ENCODE measurements at places on chromosomes 4 and X.
A peak's percentile ranks its signal among the peaks of the same experiment; 100 is the strongest.

DNA sequence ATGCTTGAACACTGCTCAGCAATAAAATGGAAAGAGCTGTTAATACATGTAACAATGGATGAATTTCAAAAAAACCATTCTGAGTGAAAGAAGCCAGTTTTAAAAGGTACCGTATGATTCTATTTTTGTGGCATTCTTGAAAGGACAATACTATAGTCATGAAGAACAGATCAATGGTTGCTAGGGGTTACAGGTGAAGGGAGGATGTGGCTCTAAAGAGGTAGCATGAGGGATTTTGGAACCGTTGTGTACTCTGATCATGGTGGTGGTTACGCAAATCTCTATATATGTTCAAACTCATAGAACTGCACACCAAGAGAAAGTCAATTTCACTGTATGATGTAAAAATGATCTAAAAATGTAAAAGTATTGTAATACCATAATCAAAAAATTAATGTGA is 40.0 kb upstream of the CTAG2 start:
- no peak for DNase-seq

- peak; percentile 55 for DNase-seq
Observed at GRCh38 chrX:24838629-24839028, 144.9 kb downstream of the POLA1 start.

GRCh38 chrX:69815519-69815918 is 199.6 kb downstream of the EDA start:
- DNase-seq: no peak

DNA sequence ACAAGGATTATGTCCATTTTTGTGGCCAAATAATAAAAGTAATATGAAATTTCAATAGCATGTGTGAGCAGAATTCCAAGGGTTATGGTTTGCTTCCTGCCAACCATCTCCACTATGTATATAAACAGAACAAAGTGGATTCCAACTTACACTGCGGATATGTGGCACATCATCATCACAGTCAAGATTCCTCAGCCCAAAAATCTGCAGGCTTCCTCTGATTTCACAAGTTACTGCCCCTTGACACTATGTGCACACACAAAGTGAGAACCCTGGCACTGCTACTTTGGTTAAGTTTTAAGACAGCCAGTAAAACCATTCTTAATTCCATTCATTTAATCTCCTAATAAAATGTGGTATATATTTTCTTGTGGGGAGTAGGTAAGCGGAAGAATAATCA is 76.4 kb downstream of the LEF1 start:
- DNase-seq: no peak

DNA sequence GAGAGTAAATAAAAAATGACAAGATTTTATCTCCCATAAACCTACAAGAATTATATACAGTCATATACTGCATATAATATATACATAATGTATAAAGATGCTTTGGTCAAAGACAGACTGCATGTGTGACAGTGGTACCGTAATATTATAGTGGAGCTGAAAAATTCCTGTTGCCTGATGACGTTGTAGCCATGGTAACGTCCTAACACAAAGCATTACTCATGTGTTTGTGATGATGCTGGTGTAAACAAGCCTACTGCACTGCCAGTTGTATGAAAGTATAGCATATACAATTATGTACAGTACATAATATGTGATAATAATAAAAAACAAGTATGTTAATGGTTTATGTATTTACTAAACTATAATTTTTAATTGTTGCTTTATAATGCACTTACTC is 245.2 kb upstream of the CENPE start:
- peak; percentile 20 for DNase-seq

- DNase-seq: no peak
Observed at GRCh38 chrX:118464501-118464900, 31.1 kb upstream of the DOCK11 start.

DNA sequence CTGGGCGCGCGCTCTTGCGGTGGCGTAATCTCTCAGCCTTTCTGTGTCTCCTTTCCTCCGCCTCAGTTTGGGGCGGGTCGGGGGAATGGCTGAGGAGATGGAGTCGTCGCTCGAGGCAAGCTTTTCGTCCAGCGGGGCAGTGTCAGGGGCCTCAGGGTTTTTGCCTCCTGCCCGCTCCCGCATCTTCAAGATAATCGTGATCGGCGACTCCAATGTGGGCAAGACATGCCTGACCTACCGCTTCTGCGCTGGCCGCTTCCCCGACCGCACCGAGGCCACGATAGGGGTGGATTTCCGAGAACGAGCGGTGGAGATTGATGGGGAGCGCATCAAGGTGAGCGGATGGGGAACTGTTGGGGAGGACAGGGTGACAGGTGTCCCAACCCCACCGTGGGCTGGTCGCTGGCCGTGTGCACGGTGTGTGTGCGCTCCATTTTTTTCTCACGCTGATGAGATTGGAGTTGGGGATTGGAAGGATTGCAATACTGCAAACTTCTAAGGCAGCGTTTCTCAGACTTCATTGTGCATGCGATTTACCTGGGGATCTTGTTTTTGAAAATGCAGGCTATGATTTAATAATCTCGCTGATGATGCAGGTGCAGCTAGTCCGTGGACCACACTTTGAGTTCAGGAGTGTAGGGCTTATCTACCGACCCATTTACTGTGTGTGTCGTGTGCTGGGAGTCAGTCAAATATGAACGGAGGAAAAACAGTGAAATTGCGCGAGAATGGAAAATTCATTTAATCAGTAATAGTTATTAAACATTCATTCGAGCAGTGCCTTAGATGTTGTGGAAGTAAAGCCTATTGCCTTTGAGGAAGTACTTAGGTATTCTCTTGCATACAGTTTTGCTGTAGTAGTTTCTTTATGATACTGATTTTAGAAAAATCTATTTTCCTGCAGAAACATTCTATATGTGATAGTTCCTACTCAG is at the start of gene RAB33B:
RAB33B (plus strand) TSS at position 11 of the 935 bp plus-strand sequence; CDS start at position 86, 75 bp downstream.
- DNase-seq: peak; percentile 58

DNA sequence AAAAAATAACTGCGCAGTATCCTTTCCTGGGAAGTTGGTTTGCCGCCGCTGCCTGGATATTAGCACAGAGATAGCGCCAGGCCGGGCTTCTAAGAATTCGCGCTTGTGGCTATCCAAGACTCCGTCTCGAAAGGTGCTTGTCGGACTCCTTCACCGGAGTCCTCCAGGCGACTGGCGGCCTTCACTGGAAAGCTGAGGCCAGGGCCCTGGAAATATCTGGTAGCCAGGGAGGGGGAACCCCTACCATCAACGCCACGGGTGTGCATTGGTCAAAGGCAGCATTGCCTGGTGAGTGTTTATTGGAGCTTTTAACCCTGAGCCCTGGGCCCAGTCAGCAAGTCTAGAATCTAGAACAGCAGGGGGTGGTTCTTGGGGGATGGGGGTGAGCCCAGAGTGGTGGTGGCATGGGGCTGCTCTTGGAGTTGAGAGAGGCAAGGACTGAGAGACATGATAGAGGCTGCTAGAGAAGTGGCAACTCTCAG is 577 bp upstream of the PIM2 start:
- DNase-seq: no peak

DNA sequence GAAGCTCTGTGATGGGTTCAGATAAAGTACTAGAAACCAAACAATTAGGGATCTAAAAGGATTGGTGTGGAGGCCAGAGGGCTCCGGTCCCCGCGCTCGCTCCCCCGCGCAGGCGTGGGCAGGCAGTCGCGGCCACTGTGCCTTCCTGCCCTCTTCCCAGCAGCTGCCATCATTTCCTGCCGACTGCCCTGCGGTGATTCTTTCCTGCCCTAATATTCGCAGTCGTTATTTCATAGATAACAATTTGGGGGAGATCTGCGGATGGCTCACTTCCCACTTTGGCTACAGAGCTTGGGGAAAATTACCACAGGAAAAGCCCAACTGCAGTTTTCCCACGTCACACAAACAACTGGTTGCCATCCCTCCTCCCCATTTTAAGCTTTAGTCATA is 2.2 kb downstream of the GRIA2 start:
- no peak for DNase-seq

DNA sequence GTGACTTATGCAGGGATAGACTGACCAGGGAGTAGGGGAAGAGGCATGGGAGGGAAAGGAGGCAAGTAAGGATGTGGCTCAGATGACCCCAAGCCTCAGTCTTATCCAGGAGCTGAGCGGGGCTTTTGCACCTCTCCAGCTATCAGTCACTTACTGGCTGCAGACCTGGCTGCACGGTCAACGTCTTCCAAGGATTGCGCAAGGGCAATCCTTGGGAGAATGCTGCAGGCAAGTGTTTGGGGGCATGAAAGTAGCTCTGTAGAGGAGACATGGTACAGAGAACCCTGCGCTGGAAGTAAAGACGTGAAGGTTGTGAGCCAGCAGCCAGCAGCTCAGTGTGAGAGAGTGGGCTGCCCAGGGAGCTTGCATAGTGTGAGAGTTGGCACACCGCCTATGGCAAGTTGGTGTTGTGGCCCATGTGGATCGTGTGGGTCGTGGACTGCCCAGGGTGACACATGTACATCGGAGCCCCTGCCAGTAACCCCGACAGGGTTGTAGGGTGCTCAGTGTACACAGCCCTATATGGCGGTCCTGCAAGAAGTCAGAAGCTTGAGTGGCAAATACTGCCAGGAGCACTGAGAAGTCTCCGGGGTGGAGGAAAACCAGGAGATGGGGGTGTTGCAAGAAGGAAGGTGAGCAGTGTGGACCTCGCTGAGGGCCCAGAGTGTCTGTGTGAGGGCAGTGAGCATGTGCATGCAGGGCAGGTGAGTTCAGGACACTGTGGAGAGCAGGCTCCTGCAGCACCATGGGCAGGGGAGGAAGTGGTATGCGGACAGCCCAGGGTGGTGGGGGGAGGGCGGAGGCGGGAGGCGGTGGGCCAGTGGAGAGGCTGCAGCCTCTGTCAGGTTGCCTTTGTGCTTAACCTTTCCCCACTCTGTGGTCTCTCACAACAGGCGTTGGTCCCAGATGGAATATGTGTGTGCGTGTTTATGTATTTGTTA is 50.9 kb downstream of the KIT start:
- DNase-seq: no peak

DNA sequence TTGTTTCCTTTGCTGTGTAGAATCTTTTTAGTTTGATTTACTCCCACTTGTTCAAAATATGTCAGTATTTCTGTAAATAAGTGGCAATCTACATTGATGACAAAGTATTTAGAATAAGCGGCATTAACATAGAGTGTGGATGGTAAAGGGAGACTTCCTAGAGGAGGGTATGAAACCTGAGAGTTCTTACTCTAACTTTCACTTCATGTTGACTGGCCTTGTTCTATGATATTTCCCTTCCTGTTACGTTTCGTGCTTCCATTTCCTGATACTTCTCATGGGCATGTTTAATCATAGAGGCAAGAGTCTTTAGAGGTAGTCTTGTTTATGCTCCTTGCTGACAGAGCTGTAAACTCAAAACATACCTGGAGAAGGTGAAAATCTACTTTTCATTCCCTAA is 408.9 kb downstream of the GLUD2 start:
- DNase-seq: no peak

DNA sequence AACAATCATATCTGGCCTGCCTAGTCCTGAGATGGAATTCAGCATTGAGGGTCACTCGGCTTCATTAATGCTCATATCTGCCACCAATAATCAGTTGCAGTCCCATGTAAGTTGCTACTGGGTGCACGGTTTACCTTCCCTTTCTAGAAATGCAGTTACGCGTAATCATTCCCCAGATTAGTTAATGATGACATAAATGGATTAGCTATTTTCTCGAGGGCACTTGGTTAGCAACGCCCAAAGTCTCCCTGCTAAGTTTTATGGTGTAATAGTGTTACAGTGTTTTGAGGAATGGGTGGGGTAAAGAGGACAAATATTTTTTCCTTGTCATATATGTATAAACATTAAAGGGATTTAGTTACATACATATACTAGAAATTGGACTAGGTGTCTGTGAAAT is 118.8 kb downstream of the MID1 start:
- no peak for DNase-seq

GRCh38 chr4:95386410-95386809 is 162.4 kb downstream of the UNC5C start:
- DNase-seq: no peak

DNA sequence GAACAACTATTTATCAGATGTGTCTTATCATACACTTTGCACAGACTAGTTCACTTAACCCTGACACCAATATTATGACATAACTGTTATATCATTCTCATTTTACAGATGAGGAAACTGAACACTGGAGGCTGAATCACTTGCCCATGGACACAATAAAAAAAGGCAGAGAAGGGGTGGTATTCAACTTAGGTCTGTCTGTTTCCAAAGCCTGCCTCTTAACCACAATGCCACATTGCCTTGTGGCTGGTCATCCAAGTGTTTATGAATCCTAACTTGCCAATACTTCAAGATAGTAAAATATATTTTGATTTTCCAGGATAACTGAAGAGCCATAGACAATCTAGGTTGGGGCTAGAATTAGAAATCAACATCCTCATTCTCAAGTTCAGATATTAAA is 327.8 kb downstream of the NR3C2 start:
- no peak for DNase-seq

GRCh38 chr4:108313546-108314339 is 145.0 kb upstream of the LEF1 start:
- DNase-seq: no peak

DNA sequence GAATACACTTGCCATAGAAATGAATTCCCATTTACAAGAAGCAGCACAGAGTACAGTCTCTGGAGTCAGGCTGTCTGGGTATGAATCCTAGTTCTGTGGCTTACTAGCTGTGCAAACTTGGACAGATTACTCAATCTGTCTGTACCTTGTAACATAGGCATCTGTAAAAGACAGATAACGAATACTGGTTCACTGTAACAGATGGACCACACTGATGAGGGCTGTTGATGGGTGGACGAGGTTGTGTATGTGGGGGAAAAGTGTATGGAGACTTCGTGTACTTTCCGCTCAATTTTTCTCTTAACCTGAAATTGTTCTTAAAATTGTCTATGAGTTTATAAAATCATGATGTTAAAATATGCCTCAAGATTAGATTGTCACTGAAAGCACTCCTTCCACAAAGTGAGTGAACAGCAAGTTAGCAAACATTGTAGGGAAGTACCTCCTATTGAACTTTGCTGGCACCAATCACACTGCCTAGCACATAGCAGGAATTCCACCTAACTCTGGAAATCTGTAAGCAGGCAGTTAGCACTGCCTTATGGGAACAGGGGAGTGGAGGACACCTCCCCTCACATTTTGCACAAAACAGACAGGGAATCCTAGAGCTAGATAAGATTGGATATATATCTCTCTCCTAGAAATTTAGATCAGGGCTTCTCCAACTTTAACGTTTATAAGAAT is 6.5 kb upstream of the EXOSC9 start:
- DNase-seq: no peak

- peak; percentile 66 for DNase-seq
Observed at GRCh38 chrX:129779747-129780146, at the start of gene SASH3. Gene SASH3, plus strand, starts transcription at chrX:129779949. Its CDS starts 149 bp downstream, at chrX:129780098.

GRCh38 chr4:110702326-110702725 is 79.4 kb upstream of the PITX2 start:
- DNase-seq: no peak

- no peak for DNase-seq
Observed at GRCh38 chr4:136664988-136665387, 867.3 kb downstream of the PCDH18 start.

GRCh38 chr4:104859601-104860237 is 287.0 kb upstream of the TET2 start:
- no peak for DNase-seq

DNA sequence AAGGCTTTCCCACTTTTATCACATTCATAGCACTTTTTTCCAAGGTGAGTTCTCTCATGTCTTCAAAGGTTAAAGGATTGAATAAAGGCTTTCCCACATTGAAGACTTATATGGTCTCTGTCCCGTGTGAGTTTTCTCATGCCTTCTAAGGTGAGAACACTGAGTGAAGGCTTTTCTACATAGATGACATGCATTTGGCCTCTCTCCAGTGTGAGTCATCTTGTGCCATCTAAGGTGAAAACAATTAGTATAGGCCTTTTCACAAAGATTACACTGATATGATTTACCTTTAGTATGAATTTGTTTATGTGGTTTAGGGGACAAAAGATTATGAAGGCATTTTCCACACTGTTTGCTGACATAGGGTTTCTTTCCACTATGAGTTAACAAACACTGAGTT is 21.2 kb downstream of the USP17L30 start:
- no peak for DNase-seq
